ENCODE measurements at places on chromosomes 11 and 22. TPM values are rescaled to one million over a fixed set of nuclear protein-coding genes. Genes with fewer than 3 reads are reported as not detected.

The NDUFS8 gene
- total RNA-seq, result 60.7 TPM

The WBP2NL gene
- total RNA-seq, result 0.72 TPM

The BTBD18 gene
- total RNA-seq, result not detected

The ZP1 gene
- 0.36 TPM for total RNA-seq

The KRTAP5-7 gene
- 0.59 TPM for total RNA-seq

The CDPF1 gene
- total RNA-seq, result 15.0 TPM

The MARK2 gene
- total RNA-seq, result 13.8 TPM

The OLFML1 gene
- total RNA-seq, result 33.0 TPM
